ENCODE measurements at places on chromosomes 1 and 21. TPM values are rescaled to one million over a fixed set of nuclear protein-coding genes. Genes with fewer than 3 reads are reported as not detected.

Gene KCNJ15
- 1.5 TPM for total RNA-seq

Gene GBP2
- total RNA-seq, result 115 TPM

DNA sequence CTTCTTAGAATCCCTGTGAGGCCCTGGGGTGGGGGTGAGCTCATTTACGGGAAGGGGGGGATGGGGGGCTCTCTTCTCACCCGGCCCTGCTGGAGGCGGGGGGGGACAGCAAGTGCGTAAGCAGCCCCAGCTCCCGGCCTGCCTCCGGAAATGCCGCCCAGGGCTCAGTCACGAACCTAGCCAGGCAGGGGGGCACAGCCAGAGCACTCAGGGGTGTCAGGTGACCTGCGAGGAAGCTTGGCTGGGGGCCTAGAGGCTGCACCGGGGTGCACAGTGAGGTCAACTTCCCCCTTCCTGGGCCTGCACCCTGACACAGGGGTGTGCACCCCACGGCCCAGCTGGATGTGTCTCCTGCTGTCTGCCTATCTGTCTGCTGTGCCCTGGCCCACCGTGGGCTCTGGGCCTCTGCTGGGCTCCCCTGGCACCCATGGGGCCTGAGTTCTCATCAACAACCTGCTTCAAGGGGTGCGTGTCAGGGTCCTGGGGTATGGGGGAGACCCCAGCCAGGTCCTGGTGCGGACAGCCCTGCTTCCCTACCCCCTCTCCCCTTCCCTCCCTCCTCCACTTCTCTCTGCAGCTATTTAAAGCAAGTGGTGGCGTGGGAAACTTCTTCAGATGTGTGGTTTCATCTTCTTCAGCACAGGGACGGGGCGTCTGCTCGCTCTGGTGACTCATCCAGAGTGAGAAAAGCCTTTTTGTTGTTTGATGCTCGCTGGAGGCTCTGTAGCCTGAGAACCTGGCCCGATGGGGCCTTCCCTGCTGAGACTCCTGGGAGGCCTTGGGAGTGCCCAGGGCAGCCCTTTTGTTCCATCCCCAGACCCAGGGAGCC is 92.5 kb upstream of the RUNX3 start:
- no peaks in the 10 kb centered on the region for H3K4me1 ChIP-seq
- H3K27ac ChIP-seq, result no peak overlapping the region
- H3K4me3 ChIP-seq, result no peak overlapping the region
- peak; percentile 53 for DNase-seq
- H3K36me3 ChIP-seq, result no peaks in the 10 kb centered on the region
- no peaks in the 10 kb centered on the region for H3K27me3 ChIP-seq

DNA sequence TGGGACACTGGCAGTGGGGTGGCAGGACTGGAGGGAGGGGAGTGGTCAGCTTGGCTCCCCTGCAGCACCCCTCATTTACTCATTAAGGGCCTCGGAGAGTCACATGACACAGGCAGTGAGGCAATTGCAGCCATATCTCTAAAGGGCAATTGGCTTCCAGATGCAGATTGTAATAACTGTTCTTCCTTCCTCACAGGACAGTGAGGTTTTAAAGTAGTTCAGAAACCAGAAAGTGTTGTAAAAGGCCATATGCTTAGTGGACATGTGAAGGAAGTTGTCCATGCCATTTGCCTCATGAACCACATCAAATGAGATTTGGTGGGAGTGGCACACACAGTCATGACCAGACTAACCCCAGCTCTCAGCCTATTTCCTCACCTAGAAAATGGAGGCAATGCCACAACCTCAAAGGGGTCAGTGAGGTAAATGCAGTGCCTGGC is 11.1 kb downstream of the MTX1 start:
- H3K27ac ChIP-seq, result peak overlapping the region; percentile 18
- no peaks in the 10 kb centered on the region for H3K27me3 ChIP-seq
- H3K4me1 ChIP-seq, result no peaks in the 10 kb centered on the region
- no peak overlapping the region for H3K4me3 ChIP-seq

Gene ANGPTL3
- not detected for total RNA-seq

- no peaks in the 10 kb centered on the region for H3K36me3 ChIP-seq
- H3K4me3 ChIP-seq, result no peak overlapping the region
- no peaks in the 10 kb centered on the region for H3K27me3 ChIP-seq
- H3K4me1 ChIP-seq, result no peaks in the 10 kb centered on the region
- DNase-seq, result no peak
Observed at GRCh38 chr1:157287462-157287861, 149.3 kb upstream of the ETV3 start.

DNA sequence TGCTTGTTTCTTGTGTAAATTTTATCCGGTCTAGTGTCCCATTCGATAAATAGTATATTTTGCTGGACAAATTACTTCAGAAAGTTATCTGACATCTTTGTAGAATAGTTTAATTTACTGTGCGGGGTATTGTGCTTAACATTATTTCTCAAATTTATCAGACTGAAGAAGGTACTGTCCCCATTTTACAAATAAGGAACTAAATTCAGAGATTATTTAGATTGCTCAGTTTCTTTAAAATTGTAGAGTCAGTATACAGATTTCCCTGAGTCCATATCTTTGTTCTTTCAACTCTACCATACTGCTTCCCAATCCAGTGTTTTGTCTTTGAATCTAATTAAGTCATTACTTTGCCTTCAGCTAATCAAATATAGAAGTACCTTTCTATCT is 6.4 kb downstream of the ATP5PB start:
- H3K27ac ChIP-seq, result no peak overlapping the region
- H3K36me3 ChIP-seq, result no peaks in the 10 kb centered on the region
- H3K4me3 ChIP-seq, result no peak overlapping the region

DNA sequence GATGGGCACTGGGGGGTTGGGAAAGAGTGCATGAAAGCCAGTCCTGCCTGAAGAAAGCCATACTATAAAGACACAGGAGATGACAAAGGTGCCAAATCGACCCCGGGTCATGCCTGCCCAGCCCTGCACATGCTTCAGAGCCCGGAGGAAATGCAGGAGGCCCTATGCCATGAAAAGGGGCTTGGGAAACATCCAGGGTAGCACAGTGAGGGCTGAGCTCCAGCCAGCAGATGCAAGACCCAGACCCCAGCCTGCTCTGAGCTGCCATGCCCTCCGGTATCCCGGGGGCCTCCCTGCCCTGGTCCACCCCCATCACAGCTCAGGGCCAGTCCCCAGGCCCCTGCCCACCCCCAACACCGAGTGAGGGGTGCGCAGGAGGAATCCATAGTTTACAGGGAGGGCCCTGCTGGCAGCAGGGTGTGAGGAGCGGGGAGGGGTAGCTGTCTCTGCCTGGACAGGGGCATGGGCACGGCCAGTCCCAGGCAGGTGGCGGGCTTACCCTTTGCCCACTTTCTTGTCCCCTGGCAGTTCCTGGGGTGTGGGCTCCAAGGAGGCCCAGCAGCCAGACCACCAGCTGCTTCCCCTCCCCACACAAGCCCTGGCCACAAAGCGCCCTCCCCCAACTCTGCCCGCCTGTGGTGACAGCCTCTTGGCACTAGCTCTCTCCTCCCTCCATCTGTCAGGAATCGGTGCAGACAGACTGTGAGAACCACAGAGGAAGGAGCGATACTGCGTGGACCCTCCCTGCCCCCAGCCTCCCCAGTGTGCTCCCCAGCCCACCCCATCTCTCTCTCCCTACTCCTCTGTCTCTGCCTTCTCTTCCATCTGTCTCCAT is 16.8 kb downstream of the LRP8 start:
- no peaks in the 10 kb centered on the region for H3K27me3 ChIP-seq
- no peaks in the 10 kb centered on the region for H3K36me3 ChIP-seq
- H3K4me3 ChIP-seq, result no peak overlapping the region
- no peak for DNase-seq
- no peaks in the 10 kb centered on the region for H3K4me1 ChIP-seq

DNA sequence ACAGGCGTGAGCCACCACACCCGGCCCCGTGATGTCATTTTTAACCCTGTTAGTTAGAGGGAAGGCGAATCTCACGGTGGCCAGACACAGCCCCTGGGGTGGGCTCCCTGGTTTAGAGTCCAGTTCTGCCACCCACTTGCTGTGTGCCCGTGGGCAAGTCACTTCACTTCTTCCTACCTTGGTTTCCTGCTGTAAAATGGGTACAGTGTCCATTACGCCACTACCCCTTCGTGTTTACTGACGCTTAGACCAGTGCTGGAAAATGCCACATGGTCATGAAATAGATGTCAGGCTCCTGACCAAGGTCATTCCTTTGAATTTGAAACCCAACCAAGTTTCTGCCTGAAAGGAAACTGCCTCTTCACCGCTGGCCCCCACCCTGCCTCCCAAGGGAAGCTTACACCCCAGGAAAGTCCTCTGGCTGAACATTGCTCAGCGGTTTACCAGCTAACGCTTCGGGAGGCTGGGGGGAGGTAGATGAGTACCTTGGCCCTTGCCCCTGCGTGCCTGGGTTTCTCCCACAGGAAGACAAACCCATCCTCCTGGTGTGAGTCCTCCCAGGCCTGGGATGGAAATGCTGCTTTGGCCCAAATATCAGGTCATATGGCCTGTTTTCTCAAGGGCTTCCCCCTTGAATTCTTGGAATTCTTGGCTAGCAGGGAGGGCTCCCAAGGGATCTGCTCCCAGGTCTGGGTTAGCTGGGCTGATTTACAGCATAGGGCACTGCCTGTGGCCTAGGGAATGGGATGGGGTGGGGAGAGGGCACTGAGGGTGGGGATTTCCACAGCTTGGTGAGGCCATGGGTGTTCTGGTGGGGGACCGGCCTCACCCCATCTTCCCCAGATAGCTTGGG is 7.6 kb upstream of the AADACL4 start:
- DNase-seq, result peak; percentile 36
- peaks cover 4% of the 10 kb centered on the region for H3K4me1 ChIP-seq
- H3K4me3 ChIP-seq, result no peak overlapping the region
- no peaks in the 10 kb centered on the region for H3K36me3 ChIP-seq
- H3K27ac ChIP-seq, result peak overlapping the region; percentile 76
- H3K27me3 ChIP-seq, result no peaks in the 10 kb centered on the region
